ENCODE measurements at places on chromosomes 4 and X.

DNA sequence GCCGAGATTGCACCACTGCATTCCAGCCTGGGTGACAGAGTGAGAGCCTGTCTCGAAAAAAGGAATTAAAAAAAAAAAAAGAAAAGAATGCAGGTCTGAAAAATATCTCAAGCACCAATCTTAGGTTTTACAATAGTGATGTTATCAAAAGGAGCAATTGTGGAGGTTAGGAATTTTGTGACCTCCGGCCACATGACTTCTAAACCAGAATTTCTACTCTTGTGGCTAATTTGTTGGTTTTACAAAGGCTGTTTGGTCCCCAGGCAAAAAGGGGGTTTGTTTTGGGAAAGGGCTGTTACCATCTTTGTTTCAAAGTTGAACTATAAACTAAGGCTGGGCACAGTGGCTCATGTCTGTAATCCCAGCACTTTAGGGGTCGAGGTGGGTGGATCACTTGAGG, 15.4 kb upstream of the ZNF41 start:
- DNase-seq: no peak

- no peak for DNase-seq
Observed at GRCh38 chr4:55866290-55866907, 13.0 kb downstream of the EXOC1 start.

DNA sequence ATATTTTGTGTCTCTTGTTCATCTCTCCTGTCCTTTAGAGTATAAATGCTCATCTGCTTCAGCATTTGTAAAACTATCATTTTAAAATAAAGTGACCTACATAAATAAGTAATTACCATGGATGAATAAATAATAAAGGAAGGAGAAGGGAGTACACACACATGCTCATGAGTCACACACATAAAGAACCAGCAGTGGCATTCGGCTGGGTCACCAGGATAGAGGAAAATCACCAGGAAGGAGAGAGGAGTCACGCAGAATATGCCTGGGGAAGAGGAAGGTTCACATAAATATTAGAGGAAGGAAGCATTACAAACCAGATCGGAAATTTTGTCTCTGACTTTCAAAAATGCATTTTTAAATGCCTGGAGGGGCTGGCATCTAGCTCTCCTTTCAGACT, 38.5 kb upstream of the MED14 start:
- no peak for DNase-seq

GRCh38 chr4:71322425-71322824, 16.4 kb upstream of the SLC4A4 start:
- no peak for DNase-seq

- DNase-seq: no peak
Observed at GRCh38 chrX:119266364-119266995, 30.4 kb downstream of the PGRMC1 start.

GRCh38 chrX:109826954-109827708, 94.1 kb upstream of the ACSL4 start:
- no peak for DNase-seq

DNA sequence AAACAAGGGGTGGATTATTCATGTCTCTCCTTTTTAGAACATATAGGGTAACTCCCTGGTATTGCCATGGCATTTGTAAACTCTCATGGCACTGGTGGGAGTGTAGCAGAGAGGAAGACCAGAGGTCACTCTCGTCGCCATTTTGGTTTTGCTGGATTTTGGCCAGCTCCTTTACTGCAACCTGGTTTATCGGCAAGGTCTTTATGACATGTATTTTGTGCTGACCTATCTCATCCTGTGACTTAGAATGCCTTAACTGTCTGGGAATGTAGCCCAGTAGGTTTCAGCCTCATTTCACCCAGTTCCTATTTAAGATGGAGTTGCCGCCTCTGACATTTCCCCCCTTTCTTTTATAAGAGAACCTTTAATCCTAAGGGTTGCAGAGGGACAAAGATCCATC, 45.8 kb downstream of the MGST2 start:
- no peak for DNase-seq

GRCh38 chr4:186643501-186644310, 80.0 kb downstream of the FAT1 start:
- DNase-seq: no peak
